HCT116 (cell line): ENCODE measurements at places on chromosomes 16 and 17.

GRCh38 chr16:89616623-89617022 is 3.2 kb downstream of the DPEP1 start:
- no peak for DNase-seq

GRCh38 chr16:88414521-88415380 is 32.0 kb downstream of the ZNF469 start:
- DNase-seq, result no peak

GRCh38 chr16:89545831-89546574 is 14.5 kb upstream of the RPL13 start:
- no peak for DNase-seq

GRCh38 chr17:2393954-2394749 is 6.7 kb downstream of the MNT start:
- no peak for DNase-seq

DNA sequence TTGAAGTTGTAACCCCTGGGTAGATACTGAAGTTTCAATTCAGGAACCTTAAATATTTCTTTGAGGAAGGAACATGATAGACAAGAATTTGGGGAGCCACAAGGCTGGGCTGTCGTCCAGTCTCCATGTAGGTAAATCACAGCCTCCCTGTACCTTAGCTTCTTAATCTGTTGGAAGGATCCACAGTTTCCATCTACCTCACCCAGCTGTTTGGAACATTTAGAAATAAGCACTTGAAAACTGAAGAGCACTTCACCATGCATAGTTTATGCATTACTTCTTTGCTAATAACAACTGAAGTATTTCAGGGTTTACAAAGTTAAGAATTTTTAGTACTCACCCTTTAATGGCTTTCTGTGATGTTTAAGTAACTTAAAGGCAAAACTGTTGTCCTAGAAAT is 17.2 kb downstream of the TXNDC11 start:
- DNase-seq, result no peak

GRCh38 chr17:50198026-50198669 is 3.3 kb downstream of the COL1A1 start:
- peak; percentile 52 for DNase-seq

DNA sequence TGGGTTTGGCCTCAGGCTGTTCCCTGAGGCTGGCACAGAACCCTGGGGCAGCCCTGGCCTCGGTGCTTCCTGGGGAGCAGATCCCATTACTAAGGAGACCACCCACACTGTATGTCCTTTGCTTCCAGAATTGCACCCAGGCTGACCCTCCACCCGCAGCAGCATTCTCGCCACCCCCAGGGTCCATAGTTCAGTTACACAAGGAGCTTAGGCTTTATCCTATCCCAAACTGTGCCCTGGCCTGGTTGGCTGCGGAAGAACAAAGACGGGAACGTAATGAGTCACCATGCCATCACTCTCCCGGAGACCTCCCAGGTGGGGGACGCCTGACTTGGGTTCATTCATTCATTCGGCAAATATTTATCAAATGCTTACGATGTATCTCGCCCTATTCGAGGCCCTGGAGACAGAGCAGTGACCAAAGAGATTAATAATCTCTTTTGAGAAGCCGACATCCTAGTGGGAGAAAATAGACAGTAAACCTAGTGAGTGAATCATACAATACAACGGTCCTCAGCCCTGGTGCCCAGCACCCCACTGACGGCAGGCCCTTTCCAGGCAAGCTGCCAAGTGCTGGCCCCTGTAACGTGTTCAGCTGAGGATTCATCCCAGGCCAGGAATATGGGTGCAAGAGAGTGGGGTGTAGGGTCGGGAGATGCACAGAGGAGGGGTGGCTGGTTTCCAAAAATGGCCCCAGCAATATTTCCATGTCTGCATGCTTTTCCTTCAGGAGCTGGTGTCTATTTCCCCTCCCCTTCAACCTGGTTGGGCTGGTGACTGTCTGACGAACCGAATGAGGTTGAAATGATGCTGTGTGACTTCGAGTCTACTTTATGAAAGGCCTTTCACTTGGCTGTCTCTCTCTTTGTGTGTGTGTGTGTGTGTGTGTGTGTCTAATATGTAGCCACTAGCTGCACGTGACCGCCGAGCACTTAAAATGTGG is 134.2 kb downstream of the MGAT5B start:
- DNase-seq, result peak; percentile 85

DNA sequence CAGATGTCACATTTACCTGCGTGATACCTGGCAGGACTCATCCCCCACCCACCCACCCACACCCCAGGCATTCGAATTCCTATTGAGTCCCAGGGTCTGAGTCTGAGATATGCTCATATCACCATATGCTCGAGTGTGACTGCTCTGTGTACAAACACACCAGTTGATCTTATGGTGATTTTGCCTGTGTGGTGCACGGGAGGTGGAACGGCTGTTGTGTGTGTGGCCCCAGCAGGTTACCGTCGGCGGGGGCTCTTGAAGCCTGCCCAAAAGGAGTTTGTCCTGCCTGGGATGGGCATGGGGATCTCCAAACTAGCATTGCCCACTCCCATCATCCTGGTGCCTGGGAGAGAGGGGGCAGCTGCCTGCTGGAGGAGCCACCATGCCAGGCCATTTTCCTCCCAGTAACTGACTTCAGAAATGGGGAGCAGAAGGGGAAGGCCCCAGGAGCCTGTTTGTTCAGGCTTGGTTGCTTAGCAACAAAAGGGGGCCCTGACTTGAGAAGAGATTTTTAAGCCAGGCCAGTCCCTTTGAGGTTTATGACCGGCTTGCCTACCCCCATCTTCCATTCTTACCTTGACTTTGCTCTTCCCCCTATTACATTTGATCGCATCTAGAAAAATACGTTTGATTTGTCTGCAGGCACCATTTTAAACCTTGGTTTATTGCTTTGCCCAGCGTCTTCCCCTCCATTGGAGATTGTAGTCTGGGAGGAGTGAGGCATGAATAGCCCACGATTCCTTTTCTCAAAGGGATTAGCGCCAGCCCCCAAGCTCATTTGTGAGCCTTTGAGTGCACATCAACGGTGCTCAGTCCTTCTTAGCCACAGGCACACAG is 217.7 kb downstream of the CCDC182 start:
- DNase-seq, result no peak
